M059J (cell line): ENCODE measurements at places on chromosomes 3 and 15. TPM values are rescaled to one million over a fixed set of nuclear protein-coding genes. Genes with fewer than 3 reads are reported as not detected.
A peak's percentile ranks its signal among the peaks of the same experiment; 100 is the strongest.

Gene BFSP2
- not detected in 2 replicates for total RNA-seq

Gene PRRT3
- 2.8 and 3.8 TPM in 2 replicates for total RNA-seq

Gene SLC28A1
- not detected in 2 replicates for total RNA-seq

Gene BCL2A1
- total RNA-seq: 0.10 and 0.69 TPM in 2 replicates

Gene ZKSCAN7
- 1.2 and 1.9 TPM in 2 replicates for total RNA-seq

Gene EOMES
- total RNA-seq: 0.10 TPM in 1 of 2 replicates, not detected in the other

Gene MCCC1
- 14.1 and 19.7 TPM in 2 replicates for total RNA-seq

Gene AADACL2
- total RNA-seq: not detected in 2 replicates

Gene TTLL13
- total RNA-seq: 0.42 TPM in 1 of 2 replicates, not detected in the other

Gene CHDH
- 0.07 and 0.17 TPM in 2 replicates for total RNA-seq

Gene CPLX3
- not detected in 2 replicates for total RNA-seq

DNA sequence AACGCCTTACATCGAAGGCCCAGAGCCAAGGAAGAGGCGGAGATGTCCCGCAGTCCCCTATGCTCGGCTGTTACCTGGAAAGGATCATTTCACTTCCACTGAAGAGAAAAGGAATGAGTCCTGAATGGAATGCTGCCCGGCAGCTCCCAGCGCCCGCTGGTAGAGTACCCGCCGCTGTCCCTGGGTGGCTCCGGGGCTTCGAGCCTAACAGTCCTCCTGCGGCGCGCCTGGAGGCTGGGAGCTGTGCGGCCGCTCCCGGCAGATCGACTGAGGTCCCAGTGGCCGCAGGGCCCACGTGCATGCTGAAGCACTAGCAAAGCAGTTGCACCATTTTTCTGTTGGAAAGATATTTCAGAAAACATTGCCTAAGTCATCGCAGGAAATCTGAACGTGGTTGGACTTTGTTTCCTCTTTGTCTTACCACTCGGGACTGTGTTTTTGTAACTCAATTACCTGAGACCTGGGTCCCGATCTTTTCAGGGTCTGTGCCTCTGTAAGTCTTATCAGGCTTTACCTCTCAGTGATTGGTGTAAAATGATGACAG is 984 bp downstream of the RNU6-1 start:
- DNase-seq: peak; percentile 66

DNA sequence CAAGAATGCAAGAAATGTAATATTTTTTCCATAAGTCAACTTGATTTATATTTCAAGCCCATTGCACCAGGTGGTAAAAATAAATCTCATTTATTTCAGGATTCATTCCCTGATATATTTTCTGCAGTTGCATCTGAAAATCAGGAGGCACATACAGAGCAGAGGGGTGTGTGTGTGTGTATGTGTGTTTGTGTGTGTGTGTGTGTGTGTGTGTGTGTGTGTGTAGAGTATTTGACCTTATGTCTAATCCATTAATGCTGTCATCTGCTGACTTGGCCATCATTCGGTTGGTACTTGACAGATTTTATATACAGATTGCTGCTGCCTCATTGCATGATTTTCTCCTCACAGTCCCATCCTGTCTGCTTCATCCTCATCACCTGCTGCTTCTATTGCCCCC is 118.5 kb downstream of the SERPINI1 start:
- no peak for DNase-seq

GRCh38 chr15:57820119-57820518 is 113.6 kb downstream of the POLR2M start:
- DNase-seq: peak; percentile 24

DNA sequence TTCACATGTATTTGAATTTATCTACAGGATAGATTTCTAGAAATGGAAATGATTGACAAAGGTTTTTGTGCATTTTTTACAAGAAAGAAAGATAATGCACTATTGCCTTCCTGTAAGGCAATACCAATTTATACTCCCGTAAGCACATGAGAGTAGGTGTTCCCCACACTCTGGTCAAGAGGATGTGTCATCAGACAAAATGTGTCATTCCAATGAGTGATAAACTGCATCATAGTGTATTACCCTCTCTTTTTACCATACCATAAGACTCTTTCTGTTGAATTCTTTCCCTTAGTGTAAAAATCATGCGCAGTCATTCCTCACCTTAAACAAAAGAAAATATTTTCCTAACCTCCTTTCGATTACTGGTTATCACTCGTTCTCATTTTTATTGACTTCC is 251.0 kb downstream of the ROBO1 start:
- DNase-seq: peak; percentile 17

GRCh38 chr3:182651461-182651860 is 141.8 kb upstream of the ATP11B start:
- no peak for DNase-seq

GRCh38 chr3:37701734-37702433 is 159.8 kb upstream of the CTDSPL start:
- DNase-seq: no peak

DNA sequence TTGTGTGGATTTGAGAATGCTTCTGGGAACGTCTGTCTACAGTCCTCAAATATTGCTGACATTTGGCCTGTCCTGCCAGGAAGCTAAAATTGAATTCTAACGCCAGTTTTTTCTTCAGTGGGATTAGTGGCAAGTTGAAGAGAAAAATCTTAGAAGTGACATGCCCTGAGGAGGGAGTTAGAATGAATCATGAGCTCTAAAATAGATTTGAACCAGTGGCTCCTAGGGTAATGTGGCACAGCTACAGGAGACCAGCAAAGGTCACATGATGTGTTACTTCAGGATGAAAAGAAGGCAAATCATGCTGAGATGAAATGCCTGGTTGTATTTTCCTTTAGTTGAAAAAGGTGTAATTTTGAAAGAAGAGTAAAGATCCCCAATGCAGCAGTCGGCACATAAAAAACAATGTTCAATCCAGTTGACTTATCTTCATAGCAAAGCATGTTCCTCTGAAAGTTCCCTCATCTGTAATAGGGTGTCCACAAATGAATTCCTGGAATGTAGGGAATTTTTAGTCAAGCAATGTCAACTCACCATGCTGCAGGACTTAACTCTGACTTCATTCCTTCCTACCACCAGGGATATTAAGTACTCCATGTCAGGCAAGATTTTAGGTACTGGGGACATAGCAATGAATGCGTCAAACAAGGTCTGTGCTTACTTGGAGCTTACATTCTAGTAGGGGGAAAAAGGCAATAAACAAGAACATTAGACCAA is 171.6 kb downstream of the CADPS start:
- DNase-seq: no peak

GRCh38 chr3:44913868-44914468 is 39.6 kb downstream of the TGM4 start:
- peak; percentile 64 for DNase-seq

DNA sequence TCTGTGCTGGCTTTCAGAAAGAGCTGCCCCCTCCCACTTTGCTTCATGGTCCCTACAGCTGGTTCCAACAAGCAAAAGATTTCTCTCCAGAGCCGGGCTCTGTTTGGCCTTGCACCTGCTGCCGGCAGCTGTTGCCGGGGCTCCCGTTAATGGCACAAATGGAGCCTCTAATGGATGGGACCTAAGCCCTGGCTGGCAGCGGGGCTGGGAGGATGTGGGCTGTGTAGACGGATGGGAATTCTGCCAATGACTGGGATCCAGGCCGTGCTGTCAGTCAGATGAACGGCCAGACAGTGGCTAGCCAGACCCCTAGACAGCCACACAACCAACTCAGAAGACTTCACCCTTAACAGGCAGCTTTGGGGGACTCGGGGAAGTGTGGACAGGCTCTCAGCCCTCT is 88.0 kb downstream of the RPLP1 start:
- no peak for DNase-seq

DNA sequence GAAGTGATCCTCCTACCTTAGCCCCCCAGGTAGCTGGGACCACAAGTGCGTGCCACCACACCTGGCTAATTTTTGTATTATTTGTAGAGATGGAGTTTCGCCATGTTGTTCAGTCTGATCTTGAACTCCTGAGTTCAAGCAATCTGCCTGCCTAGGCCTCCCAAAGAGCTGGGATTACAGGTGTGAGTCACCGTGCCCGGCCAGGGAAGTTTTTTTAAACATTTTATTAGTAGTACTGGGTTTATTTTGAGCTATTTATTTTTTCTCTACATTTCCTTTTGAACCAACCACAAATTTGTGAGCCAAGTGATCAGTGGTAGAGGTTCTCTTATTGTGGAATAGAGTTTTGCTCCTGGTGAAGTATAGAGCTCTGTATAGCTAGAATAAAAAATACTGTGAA is 33.7 kb downstream of the ARMC8 start:
- peak; percentile 77 for DNase-seq

DNA sequence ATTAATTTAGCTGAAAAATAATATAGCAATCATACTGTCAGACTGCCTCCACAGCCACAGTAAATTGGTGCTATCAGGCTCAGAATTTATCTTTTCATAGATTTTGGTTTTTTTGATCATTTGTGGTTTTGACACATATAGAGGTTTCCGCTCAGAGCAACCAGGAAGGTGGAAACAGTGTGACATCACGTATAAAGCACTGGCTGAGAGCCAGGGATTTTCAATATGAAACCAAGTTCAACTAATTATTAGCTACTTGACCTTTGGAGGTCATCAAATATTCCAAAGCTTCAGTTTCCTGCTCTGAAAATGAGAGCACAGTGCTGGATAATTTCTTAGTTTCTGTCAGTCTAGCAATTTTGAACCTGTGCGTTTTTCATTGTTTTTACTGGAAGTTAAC is 433.8 kb upstream of the SUCLG2 start:
- no peak for DNase-seq

DNA sequence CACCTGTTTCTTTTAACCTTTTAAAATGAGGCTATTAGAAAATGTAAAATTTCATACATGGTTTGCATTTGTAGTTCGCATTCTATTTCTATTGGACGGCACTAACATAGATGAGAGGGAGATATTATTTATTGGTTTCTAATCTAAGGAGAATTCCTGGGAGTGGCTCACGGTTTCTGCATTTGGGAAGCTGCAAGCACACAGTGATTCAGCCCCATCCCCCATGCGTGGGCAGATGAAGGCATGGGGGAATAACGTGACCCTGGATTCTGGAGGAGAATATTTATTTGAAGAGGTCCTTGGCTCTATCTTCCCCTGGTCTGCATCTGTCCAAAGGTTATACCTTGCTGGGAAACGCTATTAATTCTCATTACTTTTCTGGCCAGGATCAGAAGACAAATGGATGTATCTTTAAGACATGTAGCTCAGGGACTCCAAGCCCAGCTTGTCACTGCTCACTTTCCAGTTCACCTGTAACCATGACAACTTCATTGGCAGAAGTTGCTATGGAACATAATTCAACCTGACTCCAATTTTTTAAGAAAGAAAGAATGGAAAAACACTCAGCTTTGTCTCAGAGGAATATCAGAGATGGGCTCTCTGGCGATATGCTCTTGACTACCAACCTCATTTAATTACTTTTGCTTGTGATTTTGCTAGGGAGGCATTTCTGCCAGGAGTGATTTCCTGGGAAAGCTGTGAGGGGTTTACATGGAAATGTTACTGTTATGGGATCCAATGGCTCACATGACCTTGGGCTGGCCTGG is 27.2 kb upstream of the POMGNT2 start:
- no peak for DNase-seq

DNA sequence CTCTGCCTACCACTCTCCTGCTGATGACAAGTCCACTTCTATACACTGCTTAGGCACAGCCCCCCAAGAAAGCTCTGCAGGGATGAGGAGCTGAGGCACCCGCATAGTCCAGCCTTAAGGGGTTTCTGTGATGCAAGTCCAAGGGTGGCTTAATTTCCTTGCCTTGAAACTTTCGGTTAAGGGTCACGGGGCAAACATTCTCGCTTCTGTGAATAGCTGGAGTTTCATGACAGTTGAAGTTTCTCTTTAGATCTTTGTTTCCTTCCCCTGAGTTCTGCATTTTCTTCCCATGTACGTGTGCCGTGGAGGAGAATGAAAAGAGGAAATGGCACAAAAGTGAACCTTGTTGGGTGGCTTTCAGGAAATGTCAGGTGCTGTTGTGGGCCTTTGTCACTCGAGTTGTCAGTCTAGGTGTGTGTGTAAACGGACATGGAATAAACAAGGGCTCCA is 7.0 kb downstream of the GPR160 start:
- DNase-seq: no peak

- DNase-seq: no peak
Observed at GRCh38 chr15:74257105-74257504, 21.0 kb downstream of the CCDC33 start.

- DNase-seq: no peak
Observed at GRCh38 chr3:20842594-20843436, 656.8 kb upstream of the SGO1 start.

GRCh38 chr3:40843851-40844548 is 319.2 kb downstream of the ZNF621 start:
- peak; percentile 84 for DNase-seq

DNA sequence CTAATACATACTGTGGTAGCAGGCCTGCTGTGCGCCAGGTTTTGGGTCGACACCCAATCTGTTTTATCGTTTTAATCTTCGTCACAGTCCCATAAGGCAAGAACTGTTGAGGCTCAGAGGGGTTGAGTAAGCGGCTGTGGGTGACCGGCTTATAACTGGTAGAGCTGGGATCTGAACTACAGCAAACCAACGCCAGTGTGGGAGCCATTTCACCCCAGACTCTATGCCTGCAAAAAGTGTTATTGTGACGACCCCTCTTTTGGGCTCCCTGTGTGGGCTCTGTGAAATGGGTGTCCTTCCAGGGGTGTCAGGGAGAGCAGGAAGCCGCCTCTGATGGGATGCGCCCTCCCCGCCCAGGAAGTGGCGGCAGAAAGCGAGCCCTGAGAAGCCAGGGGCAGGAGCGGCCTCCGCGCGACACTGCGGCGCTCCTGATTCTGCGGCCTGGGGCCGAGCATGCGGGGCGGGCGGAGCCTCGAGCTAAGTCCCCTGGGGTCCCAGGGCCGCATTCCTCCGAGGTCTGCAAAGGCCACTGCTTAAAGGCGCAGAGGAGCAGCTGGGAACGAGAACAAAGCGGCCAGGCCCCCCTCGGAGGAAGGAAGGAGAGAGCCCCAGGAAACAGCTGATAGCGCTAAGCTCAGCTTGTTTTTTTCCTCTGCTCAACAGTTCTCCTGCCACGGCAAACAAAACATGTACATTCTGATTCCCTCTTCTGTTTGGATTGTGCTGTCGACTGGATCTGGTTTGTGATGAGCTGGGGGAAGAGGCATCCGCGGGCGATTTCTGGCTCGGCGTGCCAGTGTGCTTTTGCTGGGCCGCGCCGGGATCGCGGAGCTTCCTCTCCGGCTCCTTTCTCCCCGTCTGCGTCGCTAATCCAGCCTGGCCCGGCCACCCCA is 33.9 kb downstream of the GRK7 start:
- no peak for DNase-seq

- DNase-seq: peak; percentile 87
Observed at GRCh38 chr15:33022629-33023028, 171.9 kb downstream of the FMN1 start.

GRCh38 chr3:60839246-60839645 is 412.0 kb downstream of the FHIT start:
- DNase-seq: peak; percentile 1
